ENCODE measurements at places on chromosomes 1 and 21.

DNA sequence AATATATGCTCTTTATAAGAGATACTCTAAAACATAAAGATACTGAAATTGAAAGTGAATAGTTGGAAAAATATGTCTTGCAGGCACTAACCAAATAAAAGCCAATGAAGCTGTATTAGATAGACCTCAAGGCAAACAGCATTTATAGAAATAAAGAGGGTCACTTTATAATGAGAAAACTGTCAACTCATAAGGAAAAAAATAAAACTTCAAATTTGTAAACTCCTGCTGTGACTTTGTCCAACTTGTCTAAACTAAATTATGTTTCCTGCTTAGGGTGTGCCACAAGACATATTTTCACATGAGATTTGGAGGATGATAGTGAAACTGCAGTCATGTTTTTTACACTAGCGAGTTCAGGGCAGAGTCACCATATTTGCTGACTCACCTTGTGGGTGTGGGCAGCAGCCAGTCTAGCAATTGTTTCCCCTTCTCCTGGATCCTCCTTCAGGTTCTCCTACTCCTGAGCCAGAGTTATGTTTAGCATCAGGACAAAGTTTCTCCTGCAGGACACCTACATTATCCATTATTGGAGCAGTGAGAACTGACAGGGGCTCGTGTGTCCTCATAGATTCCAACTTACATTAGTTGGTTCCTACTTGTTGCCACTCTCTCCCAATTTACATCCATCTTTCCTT lies 43.8 kb downstream of the CD53 start:
- no peak for DNase-seq

DNA sequence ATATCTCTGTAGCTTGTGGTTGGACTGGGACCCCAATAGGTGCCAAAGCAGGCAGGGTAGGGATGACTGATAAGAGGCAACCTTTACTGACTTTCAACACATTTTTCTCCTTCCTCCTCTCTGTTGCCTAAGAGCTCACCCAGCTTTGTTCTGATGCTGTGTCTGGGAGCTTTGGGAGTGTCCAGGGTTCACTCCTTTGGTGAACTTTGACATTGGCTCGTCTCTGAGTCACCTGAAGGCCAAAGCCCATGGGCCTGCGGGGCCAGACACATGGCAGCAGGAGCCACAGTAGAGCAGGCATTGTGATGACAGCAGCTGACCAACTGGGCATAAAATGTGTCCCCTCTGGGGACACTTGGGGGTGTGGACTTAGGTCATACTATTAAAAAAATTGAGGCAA lies 99.5 kb upstream of the ZNF644 start:
- no peak for DNase-seq

GRCh38 chr1:30966690-30967369 lies 58.3 kb upstream of the SDC3 start:
- DNase-seq, result no peak

DNA sequence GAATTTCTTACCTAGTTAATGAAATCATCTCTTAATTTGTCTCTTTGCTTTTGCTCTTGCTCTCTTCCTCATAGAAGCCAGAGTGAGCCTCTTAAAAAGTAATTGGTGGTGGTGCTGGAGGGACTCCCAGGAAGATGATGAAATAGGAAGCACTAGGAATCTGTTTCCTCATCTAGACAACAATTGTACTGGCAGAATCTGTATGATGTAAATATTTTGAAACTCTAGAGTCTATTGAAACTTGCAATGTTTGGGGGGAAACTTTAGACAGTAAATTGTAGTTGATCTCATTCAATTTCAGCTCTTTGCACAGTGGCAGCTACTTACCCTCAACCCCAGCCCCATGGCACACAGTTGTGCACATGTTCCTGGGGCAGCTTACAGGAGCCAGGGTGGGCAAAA lies 10.6 kb downstream of the RGSL1 start:
- no peak for DNase-seq

DNA sequence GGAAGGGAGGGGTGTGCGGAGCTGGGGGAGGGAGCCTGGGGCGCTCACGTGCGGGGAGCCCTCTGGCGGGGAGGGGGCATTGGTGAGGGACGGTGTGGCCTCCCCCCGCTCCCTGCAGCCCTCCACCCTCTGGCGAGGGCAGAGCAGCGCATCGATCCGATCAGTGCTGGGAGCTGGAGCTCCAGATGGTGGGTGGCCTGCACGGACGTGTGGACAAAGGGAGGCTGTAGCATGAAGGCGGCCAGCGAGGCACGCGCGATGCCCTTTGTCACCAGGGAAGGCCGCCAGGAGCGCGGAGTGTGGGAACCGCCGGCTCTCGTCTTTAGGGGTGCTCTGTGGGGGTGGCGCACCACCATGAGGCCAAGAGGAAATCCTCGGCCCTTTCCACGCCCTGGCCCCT lies 5.4 kb upstream of the HES5 start:
- no peak for DNase-seq

- DNase-seq, result no peak
Measured at GRCh38 chr1:182600036-182600713, 4.0 kb downstream of the RGS16 start.

All from pancreas (tissue), 10 donors.